ENCODE measurements at places on chromosomes 11 and 22.

DNA sequence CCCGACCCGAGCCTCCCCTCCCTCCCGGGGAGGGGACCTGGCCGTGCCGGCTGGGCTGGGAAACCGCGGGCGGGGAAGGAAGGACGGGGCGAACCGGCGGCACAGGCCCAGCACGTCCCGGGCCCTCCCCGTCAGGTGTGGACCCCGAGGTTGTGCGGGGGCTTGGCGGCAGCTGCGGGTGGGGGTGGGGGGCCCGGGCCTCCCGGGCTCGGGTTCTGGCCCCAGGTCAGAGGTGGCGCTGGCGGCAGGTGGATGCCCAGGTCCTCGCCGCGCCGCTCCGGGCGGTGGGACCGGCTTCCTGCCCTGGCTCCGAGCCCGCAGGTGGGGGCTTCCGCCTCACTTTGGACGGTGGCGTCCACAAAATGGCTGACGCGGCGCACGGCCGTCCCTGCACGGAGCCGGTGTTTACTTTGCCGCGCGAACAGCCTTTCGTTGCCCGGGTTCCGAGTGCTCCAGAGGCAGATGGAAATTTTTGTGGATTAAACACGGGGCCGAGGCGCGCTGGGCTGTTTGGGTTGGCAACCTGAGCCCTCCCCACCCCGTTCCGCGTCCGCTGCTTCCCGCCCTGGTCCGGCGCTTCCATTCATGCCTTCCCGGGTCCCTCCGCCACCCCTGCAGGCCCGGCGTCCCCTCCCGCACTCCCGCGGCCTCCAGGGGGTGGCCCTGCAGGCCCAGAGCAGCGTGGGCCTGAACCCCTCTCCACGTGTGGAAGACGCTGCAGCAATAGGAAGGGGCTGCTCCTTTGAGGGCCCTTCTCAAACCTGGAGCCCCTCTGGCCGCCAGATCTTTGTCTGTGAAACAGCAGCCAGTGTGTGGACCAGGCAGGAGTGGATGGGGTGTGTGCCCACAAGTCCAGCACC lies 92.0 kb upstream of the KCNQ1OT1 start:
- DNase-seq: no peak

GRCh38 chr11:67317888-67318555 lies 14.7 kb downstream of the SSH3 start:
- no peak for DNase-seq

DNA sequence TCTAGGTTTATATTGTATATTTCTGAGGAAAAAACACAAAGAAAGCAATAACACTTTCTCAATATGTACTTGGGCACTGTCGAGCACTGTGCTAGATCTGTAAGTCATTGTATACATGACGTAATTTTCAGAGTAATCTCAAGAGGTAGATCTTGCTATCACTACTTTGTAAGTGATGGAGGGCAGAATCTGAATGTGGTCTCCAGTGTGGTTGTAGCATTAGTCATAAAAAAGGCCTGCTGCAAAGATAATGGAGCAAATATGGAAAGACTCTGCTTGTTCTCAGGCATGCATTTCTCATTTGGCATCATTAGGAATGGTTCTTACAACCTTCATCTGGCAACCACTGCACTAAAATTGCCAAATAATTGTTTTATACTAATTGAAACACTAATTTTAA lies 419.8 kb upstream of the CCDC179 start:
- no peak for DNase-seq

- DNase-seq: no peak
Observed at GRCh38 chr11:47020793-47021526, 84.4 kb downstream of the CSTPP1 start.

GRCh38 chr11:131951121-131951520 lies 580.7 kb downstream of the NTM start:
- no peak for DNase-seq

- no peak for DNase-seq
Observed at GRCh38 chr11:126156814-126157213, 54.6 kb downstream of the RPUSD4 start.

DNA sequence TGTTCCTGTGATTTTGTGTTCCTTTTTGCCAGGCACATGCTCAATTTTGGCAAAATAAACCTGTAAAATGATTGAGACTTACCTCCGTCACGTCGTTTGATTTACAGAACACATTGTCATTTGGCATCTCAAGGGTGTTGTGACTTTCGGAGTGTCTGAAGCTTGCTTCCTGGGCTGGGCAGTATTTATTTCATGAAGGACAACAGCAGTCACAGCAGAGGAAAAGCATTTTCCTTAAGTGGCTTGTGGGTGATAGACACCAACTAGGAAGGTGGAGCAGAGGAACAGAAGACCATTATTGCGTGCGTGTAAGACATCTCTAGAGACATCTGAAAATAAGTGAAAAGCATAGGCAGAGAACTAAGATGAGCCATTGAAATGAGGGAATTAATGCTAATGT lies 80.2 kb downstream of the SLC36A4 start:
- DNase-seq: no peak

DNA sequence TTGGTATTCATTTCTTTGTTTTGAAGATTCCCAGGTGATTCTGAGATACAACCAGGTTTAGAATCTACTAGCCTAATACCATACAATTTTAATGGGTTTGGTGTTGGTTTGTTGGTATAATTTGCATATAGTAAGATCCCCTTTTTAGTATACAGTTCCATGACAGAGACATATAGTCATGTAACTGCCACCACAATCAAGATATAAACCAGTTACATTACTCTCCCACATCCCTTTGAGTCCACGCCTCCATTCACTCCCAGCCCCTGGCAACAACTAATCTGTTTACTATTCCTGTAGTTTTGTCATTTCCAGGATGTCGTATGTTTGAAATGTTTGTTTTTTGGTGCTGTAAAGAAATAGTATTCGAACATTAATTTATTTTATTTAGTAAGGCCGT lies 4.3 kb downstream of the ASRGL1 start:
- no peak for DNase-seq

GRCh38 chr11:3949125-3949524 lies 93.7 kb downstream of the STIM1 start:
- no peak for DNase-seq

DNA sequence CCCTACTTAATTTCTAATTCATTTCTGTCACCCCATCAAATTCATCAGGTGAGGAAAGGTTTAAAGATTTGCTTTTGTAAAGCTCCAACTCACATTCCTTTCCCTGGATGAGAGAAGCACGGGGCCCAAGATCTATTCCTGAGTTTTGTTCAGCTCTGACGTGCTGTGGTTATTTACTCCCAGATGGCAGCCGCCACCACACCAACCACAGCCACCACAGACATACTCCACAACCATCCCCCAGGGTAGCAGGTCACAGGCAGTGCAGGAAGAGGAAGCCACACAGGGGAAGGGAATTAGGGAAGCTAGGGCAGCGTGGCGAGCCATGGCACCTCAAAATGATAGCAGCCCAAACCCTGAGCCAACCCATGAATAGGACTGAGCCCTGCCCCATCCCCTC lies 63.5 kb upstream of the CSNK2A3 start:
- no peak for DNase-seq

DNA sequence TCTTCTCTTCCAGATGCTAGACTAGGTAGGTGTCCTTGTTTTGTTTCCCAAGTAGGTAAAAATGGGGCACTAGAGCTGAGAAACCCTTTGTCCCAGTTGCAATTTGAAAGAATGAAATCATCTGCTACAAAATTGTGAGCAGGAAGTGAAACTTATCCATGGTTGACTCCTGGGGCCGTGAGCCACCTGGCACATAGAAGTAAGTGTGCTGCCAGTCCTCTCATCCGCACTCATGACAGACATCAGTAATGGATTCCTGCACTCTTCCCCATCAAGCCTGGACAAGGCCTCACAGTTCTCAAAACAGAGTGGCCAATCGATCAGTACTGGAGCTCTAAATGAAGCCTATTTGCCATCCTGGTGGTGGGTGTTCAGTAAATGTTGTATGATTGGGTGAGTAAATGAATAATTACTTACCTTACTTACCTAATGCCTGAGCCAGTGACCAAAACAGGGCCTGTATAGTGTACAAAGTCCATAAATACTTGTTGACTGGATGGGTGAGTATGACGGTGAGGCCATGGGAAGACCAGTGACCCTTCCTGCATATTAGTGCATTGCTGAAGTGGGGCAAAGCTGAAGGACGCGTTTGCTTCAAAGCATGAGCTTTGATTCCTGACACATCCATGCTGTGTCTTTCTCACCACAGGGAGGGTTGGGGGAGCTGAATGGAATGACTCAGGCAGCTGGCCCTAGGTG lies 68.9 kb upstream of the HEPHL1 start:
- no peak for DNase-seq

DNA sequence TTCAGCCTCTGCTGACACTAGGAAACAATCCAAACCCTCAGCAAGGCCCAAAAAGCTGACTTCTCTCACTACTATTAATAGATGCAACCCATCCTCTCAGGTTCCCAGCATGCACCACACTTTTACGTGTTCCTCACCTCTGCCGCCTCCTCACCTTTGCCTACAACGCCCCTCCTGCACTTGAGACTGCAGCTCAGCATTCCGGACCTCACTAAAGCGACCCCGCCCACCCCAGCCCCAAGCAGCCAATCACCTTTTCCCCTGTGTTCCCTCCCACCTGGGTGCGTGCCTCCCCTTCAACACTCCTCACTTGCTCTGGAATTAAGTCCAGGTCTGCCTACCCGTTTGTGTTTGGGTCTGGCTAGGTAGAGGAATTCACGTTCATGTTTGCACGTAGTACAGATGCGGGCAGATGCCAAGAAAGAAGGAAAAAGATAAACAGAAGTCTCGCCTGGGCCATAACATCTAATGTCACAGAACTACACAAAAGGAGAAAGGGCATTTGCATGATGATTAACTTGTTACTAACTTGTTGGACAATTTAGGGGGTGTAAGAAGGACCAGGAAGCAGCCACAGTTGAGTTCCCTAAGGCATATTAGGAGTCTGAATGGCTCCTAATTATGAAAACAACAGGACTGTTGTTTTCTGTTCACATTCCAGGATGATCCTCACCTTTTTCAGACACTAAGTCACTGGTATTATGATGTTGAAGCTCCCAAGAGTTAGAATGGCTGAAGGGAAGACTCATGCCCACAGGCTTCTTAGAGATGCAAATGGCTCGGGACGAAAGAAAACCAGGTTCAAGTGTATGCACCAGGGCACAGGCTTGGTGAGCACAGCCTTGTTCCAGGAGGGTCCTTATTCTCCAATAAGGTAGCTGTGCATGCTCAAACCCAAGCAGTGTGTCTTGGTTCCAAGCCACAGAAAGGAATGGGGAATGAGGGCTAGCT lies 102.2 kb downstream of the MICAL3 start:
- no peak for DNase-seq

GRCh38 chr22:38311323-38311620 lies 6.0 kb downstream of the CSNK1E start:
- DNase-seq: no peak

GRCh38 chr22:33565580-33565995 lies 354.7 kb downstream of the LARGE1 start:
- DNase-seq: no peak

DNA sequence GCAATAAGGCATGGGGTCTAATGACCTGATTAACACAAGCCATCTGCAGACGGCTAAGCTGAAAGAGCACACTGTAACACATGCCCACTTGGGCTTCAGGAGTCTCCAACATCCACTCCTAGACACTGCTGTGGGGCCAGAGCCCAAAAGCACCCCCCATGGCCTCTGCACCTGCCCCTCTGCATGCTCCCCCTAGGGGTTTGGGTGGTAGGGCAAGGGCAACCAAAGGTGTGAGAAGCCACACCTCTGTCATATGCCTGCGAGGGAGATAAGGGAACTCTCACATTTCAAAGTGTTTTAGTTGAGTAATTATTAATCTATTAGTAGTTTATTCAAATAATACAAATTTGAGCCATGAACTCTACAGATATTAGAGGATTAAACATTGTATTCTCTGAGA lies 30.8 kb downstream of the CTSC start:
- no peak for DNase-seq

- DNase-seq: no peak
Observed at GRCh38 chr22:24683691-24684090, 80.7 kb downstream of the GGT1 start.

GRCh38 chr11:47986742-47987141 lies 6.4 kb downstream of the PTPRJ start:
- no peak for DNase-seq

DNA sequence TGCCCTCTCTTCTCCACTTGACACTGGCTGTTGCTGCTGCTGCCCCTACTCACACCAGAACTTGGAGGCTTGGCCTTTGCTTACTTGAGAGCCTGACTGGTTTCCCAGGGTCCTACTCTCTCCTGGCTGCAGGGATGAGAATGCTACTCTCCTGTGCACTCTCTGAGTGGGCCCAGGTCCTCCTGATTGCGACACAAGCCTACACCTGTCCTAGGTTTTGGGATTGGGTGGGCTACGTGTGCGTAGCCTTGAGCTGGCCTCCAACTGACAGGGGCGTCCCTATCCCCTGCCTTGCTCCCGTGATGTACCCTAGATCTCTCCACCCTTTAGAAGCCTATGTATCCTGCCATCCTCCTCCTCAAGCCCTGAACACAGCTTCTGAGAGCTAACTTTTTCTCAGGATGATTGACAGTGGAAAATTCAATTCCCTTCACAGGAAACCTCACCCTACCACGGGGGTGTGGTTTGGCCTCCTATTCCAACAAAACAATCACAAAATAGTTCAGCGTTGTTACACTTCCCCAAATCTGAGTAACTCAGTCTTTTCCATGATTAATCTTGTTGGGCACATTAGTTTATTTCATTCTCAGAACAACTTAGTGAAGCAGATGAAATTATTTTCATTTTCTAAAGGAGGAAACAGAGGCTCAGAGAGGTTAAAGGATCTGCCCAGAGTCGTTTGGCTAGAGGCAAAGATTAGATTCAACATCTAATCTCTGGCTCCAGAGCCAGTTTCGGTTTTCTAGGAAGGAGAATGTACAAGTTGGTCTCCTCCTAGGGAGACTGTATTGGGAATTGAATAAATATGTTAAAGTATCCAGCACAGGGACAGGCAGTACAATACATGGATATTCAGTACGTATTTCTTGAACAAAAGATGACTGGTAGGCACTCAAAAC lies 17.6 kb upstream of the AMOTL1 start:
- DNase-seq: no peak

GRCh38 chr11:20668131-20668809 lies 1.1 kb upstream of the NELL1 start:
- no peak for DNase-seq

DNA sequence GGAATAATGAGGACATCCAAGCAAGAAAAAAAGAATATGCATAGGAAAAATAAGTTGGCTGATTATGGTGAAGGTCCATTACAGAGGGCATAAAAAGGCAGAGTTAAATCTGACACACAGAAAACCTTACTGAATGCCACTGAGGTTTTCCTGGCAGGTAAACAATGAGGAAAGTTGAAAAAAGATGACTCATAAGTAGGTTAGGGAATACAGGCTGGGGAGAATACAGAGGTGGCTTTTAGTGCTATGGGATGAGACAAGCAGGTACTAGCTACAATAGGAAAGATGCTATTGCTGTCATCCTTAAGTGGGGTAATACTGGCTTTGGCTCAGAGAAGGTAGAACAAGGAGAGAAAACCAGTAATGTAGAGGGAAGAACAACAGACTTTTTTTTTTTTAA lies 44.7 kb downstream of the CSTF3 start:
- no peak for DNase-seq

DNA sequence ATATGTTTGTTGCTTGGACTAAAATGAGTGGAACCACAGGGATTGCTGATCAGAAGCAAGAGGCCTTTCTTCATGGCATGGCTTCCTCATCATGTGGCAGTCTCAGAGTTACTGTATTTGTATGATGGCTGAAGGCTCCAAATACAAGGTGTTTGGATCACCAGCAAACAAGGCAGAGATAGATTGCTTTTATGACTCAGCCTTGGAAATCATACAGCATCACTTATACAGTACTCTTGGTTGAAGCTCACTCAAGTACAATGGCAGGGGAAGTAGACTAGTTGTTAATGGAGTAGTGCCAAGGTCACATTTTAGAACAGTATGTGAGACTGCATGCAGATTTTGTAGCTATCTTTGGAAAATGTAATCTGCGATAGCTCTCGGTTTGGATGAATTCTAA lies 16.6 kb downstream of the CAPRIN1 start:
- no peak for DNase-seq

Data from SK-N-SH (cell line).